ENCODE measurements at places on chromosomes 5 and 9.
A peak's percentile ranks its signal among the peaks of the same experiment; 100 is the strongest.

DNA sequence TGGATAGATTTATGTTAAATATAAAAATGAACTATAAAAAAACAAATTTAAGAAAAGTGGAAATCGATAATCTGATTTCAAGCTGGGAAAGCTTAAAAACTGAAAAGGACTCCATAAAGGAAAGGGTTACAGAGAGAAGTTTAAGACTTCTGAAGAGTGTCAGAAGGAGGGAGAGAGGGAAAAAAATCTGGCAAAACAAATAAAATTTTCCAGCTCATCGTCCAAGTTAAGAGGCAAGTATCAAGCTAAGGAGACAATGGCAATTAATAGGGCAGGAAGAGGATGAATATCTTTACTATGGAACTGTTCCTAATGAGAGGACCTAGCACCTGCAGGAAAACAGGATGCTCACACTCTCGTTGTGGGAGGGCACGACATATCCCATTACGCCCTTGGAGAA lies 20.5 kb upstream of the HEXB start:
- no peak for DNase-seq

- DNase-seq, result no peak
Observed at GRCh38 chr5:65762234-65762633, 40.2 kb downstream of the NLN start.

DNA sequence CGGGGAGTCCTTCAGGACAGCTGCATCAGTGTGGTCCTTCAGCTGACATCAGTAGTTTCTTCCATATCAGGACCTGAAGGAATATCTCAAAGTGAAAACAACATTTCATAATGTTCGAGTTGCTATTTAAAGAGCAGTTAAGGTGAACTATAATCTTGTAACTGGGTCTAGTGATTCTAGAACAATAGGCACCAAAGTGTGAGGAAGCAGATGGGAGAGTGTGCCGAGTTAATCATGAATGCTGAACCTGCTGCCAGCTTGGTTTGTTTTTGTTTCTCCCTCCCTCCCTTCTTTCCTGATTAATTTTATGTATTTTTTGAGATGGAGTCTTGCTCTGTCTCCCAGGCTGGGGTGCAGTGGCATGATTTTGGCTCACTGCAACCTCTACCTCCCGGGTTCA lies 3.6 kb upstream of the PTGR1 start:
- no peak for DNase-seq

GRCh38 chr9:33697171-33697570 lies 98.2 kb upstream of the PRSS3 start:
- no peak for DNase-seq

DNA sequence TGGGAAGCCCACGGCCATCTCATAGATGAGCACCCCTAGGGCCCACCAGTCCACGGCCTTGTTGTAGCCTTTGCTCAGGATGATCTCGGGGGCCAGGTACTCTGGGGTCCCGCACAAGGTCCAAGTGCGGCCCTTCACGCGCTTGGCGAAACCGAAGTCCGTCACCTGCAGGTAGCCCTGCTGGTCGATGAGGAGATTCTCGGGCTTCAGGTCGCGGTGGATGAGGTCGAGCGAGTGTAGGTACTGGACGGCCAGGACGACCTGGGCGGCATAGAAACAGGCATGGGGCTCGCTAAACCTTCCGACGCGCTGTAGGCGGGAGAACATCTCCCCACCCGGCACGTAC lies 558 bp downstream of the PRKACG start:
- DNase-seq, result no peak

DNA sequence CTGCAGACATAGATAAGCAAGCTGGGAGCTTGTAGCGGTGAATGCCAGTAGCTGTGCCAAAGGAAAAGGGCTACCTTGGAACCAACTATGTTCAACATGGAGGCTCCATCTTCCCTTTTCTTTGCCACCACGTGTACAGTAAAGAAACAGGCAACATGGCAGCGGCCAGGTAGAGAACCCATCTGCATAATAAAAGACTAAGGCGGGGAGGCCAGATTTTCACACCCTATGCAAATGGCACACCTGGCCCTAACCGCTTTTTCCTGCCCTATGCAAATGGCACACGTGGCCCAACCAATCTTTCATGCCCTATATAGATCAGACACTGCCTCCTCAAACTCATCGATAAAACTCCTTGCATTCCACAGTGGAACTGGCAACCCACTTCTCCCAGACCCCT lies 477.5 kb upstream of the EDIL3 start:
- DNase-seq, result no peak

GRCh38 chr9:136275655-136276429 lies 28.1 kb downstream of the CCDC187 start:
- DNase-seq, result no peak

DNA sequence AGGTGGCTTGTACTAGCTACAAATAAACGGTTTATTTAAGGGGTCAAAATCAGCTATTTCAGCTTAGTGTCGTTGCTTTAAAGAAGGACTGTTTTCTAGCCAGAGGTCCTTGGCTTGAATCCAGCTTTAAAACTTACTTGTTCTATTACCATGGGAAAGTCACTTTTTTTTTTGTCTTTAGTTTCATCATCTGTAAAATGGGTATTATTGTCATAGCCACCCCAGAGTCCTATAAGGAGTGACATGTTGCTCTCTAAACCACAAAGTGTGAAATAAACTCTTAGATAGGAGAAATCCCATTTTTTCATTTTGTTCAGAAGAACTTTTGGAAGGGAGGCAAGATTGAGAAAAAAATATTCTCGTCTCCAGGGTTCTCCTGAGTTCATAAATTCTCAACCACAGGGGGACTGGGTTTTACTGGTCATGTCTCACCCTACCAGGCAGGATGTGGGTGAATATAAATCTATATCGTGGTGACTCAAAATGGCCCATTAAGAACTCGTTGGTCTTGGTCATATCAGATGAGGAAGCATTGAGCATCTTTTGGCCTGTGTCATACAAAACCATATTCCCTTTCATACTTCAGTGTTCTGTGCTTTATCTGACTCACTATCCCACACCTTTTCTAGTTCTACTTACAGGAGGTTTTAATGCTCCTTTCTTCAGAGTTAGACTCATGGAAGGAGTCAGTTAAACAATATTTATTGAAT lies 202.7 kb upstream of the NR3C1 start:
- DNase-seq, result no peak

DNA sequence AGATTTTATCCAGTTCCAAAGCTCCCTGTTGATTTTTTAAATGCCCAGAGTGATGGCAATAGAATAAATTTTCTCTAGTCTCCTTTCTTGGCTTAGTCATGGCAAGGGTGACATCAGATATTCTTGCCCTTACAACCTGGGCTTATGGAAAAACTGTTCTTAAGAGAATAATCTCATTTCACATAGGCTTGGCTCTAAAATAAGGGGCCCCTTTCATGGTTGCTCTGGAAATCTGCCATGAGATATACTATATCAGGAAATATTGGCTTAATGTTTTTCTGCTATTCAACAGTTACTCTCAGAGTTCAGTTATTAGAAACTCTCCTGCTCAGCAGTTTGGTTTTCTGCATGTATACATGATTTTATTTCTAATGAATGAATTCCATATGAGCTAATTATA lies 7.8 kb downstream of the HMHB1 start:
- no peak for DNase-seq

DNA sequence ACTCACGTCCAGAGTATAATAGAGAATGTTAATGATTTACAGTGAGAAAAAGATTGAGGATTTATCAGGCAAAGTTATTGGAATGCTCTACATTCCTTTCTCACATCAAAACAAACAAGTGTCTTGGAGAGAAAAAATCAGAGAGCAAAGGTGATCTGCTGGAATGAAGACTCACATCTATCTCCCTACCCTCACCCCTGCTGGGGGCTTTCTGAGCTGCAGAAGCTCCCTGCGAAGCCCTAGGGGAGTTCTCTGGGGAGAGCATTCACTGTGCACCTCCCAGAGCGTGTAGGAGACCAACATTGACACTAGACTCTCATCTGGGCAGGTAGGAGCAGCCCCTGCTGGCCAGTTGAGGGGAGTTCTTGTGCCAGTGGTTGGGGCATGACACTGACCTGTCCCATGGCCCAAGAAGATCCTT lies 76.6 kb upstream of the ADAMTS16 start:
- DNase-seq, result no peak

- DNase-seq, result no peak
Observed at GRCh38 chr9:132201780-132202703, 40.2 kb downstream of the NTNG2 start.

GRCh38 chr9:14400658-14400995 lies 86.7 kb upstream of the NFIB start:
- no peak for DNase-seq

DNA sequence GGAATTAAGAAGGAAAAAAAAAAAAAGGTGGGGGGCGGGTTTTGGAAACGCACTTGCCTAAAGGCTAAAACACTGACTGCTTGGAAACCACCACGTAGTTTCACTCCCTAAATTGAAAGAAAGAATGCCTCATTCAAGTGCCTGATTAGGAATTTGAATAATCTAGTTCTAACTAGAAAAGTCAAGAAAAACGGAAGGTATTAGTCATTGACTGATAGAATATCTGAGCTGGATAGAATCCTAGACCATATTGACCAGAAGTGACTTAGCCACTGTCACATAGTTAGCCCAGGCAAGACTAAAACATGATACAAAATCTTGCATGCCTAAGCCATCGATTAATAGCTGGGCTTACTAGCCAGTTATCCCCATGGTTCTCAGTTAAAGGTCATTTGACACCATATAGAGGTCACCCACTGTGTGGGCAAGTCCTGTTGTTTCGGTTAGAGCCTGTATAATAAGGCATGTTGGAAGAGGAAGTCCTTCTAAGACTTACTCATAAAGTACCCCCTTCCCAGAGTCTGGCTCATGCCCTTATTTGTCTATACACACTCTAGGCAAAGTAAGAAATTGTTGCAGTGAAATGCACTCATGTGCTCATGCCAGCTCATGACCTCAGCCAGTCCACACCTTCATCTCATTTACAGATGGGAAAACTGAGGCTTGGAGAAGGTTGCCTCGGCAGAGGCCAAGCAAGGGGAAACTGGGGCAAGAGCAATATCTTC lies 40.2 kb downstream of the SH3RF2 start:
- no peak for DNase-seq

DNA sequence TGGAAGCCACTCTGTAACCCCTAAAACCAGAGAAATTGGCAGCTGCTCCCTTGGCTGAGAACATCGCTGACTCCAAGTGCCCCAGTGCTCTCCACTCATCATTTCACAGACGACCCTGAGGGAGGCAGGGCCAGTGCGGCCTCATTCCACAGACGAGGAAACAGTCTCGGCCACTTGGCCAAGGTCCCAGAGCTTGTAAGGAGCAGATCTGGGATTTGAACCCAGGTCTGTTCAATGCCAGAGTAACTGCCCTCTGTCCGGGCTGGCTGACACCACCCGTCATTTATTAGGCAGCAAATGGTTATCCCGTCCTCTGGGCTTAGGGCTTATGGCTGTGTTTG lies 19.9 kb upstream of the IER5L start:
- no peak for DNase-seq

DNA sequence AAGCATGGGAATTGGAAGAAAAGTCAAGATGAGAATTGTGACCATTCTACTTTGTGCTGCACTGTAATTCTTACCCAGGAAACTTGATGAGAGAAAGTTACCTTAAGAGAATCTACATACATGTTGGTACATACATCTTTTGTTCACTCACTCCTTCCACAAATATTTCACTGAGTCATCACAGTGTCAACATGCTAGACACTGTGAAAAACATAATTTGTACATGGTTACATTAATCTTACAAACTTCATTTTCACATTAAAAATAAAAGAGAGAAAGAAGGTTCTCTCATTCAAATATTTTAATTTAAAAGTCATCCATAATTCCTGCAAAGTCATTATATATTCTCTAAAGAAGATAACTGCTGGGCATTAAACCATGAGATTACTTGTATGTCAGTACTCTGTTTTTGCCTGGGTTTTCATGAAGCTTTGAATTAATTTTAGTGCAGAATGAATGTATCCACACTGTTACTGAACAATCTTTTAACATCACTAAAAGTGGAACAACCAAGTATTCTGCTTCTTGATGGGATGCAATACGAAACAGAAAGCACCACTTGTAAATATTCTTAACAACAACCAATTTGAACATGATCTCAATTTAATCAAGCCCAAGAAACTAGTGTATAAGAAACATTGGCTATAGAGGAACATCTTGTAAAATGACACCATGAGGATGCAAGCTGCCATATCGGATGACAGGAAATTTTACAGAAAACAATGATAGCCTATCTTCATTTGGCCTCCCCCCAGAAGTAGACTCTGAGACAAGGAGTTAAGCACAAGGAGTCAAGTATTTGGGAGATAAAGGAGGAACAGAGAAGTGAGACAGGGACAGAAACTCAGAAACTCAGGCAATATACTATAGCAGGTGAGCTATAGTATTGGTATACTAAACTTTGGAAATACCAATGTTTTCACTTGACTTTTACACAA lies 28.4 kb downstream of the ERP44 start:
- no peak for DNase-seq

DNA sequence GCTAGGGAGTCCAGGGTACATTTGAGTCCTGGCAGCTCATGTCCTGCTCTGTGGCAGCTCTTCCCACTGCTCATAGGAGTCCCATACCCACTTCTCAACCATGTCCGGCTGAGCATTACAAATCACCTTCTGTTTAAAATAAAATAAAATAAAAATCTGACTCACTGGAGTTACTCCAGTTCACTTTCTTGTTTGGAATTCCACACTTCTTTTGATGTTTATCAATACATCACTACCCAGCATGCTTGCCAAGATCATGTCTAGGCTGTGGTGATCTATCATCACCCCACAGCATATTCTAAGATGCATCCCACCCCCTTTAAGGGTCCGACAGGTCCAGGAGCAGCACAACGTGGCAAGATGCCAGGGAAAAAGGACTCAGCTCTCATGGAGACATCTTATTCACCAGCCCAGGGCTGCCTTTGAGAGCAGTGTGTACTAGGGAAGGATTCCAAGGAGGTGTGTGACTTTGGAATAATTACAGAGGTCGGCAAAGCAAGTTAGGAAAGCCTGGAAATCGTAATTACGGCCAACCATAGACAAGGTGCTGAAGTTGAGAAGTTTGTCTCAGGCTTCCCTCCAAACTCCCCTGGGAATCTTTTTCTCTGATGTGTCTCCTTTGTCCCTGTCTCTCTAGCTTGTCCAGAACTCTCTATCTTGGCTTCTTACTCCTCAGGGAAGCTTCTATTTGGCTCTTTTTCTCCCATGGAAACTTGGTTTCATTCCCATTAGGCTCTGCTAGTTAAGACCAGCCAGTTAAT lies 111.4 kb upstream of the SLC1A3 start:
- no peak for DNase-seq

GRCh38 chr5:154071799-154072413 lies 33.1 kb downstream of the MFAP3 start:
- DNase-seq, result no peak

DNA sequence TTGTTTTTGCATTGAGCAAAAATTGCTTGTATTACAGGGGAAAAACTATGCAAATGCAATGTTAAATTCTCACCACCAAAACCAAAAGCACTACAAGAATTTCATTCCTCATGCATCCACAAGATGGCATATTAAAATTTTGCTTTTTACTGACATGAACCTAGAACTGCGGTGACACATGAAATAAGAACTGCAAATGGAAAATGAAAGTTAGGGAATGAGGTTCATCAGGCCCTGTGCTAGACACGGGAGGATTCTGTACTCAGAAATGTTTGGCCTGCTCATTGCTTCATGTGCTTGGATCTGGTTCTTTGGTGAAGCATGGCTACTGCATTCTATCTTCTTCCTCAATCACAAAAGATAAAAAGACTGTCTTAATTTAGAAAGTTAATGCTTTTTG lies 9.1 kb upstream of the RFK start:
- DNase-seq, result no peak

- peak; percentile 52 for DNase-seq
Observed at GRCh38 chr5:149959406-149960236, 937 bp upstream of the SLC26A2 start.
